ENCODE measurements at places on chromosomes 3 and 15. TPM values are rescaled to one million over a fixed set of nuclear protein-coding genes. Genes with fewer than 3 reads are reported as not detected.

DNA sequence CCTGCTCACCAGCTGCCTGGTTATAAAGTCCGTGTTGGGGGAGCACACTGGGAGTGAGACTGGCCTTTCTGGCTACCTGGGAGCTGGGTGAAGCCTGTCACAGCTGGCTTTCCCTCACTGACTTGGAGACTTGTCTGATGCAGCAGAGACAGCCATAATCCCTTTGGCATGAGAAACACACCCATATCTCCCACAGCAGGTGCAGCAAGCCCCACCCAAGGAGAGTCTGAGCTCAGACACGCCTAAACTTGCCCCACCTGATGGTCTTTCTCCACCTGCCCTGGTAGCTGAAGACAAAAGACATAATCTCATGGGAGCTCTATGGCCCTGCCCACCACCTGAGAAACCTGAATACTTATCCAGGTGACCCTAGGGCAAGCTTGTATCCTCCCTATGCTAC, 54.8 kb downstream of the NMD3 start:
- no peak for DNase-seq

- peak; percentile 67 for DNase-seq
These were observed 36.4 kb downstream of the FAM3D start for GRCh38 chr3:58630076-58630709.

- DNase-seq: peak; percentile 92
These were observed 183.7 kb upstream of the LMCD1 start for GRCh38 chr3:8317661-8318649.

- DNase-seq: no peak
These were observed 81.2 kb downstream of the CHD2 start for GRCh38 chr15:92981333-92981732.

- DNase-seq: peak; percentile 51
These were observed 18.8 kb upstream of the SATB1 start for GRCh38 chr3:18443665-18444594.

DNA sequence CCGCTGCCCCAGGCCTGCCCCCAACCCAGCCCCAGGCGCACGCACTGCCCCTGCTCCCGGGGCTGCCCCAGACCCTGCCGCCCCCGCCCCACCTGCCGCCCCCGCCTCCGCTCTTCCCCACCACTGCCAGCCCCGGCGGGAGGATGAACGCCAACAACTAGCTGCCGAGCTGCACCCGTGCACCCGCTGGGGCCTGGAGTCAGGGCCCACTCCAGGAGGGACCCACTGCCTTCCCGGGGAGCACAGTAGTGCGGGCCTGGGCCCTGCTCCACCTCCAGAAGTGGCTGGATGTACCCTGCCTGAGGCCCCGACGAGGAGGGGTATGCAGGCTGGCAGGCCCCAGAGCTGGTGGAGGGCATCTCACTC, 10.9 kb downstream of the ZBTB47 start:
- DNase-seq: no peak

DNA sequence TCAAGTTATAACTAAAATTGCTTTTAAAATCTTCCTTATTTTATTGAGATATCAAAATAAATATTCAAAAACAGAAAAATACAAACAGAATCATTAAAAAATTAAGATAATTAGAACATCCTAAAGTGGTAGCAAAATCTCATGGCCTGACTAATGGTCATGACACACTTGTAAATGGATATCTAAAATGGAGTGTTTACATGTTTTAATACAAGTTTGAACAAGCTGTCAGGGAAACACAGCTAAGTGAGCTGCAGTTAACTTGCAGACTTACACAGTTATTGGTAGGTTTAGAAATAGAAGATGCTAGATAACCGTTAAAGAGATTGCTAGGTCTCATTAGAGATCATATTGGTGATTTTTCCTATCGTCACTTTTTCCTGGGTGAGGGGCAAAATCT, 242.3 kb downstream of the LPP start:
- no peak for DNase-seq

- no peak for DNase-seq
These were observed 35.5 kb downstream of the CRTAP start for GRCh38 chr3:33149342-33149741.

DNA sequence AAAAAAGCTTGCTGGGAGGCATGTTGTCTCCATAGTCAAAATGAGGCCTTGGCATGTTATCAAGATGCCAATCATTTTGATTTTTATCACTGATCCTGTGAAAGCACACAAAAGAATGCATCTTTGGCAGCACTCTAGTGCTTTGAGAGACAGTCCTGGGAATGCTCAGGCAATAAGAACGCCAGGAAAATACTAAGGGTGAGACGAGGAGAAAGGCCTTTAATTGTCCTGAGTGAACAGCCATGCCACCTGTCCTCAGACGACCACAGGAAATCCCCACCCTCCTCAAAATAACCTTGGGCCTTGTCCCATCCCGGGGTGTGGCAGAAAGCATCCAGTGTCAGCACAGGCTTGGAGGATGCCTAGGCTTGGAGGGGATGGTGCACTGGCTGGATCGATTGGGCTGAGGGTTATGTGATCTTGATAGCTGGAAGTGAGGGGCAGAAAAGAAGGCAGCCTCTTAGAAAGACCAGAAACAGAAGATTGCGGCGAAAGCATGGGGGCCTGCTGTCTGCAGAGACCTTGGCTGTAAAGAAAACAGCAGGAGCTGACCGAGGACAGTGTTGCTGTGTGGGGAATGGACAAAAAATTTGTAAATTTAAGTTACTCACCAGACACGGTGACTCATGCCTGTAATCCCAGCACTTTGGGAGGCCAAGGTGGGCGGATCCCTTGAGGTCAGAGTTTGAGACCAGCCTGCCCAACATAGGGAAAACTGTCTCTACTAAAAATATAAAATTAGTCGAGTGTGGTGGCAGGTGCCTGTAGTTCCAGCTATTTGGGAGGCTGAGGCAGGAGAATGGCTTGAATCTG, 7.3 kb downstream of the TMEM158 start:
- no peak for DNase-seq

GRCh38 chr3:9499455-9500107, 54.0 kb downstream of the LHFPL4 start:
- DNase-seq: peak; percentile 20

Gene ZNF774
- 8.3 TPM for polyA plus RNA-seq

Gene EIF4G1
- polyA plus RNA-seq: 187 TPM

Gene PLSCR5
- 2.6 TPM for polyA plus RNA-seq

Gene TGM5
- not detected for polyA plus RNA-seq

Gene ARNT2
- polyA plus RNA-seq: 150 TPM

Gene GP5
- polyA plus RNA-seq: 0.29 TPM
